ENCODE measurements at places on chromosomes 16 and 17.

DNA sequence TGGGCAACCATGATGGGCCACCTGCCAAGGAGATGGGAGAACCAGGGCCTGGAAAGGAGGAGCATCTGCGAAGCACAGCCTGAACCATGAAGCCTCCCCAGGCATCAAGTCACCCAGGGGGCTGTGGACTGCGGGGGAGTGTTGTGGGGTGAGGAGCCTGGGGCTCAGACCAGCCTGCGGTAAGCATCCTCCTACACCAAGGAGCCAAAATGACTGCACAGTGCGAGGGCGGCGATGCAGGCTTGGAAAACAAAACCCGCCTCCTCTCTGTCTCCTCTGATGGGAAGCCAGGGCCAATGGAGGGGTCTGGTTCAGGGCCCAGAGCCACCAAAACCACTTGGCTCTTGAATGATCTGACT, 18.1 kb upstream of the MAF start:
- DNase-seq: no peak

GRCh38 chr16:81928975-81929374, 82.3 kb downstream of the SDR42E1 start:
- DNase-seq: no peak

GRCh38 chr16:8867216-8867931, 1.4 kb downstream of the CARHSP1 start:
- DNase-seq: no peak

- DNase-seq: no peak
Observed at GRCh38 chr17:1055751-1056645, 59.1 kb downstream of the TIMM22 start.

GRCh38 chr17:35750526-35751395, 2.3 kb downstream of the GAS2L2 start:
- no peak for DNase-seq

DNA sequence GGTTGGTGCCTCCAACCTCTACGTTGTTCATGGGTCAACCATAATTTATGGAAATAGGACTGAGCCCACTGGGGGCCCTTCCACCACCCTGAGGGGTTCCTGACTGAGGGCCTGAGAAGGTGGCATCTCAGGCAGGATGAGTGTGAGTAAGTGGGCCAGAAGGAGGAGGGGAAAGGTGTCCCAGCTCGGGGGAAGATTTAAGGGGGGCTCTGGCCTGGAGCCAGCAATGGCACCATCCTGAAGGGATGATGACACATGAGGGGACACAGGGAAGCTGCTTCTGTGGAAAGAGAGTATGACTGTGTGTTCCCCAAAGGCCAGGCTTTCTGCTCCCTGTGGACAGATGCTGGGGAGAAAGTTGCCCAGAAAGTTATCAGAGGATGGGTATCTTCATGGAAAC, 18.7 kb downstream of the MYL4 start:
- DNase-seq: no peak

- DNase-seq: no peak
Observed at GRCh38 chr16:53692146-53692545, 11.5 kb downstream of the RPGRIP1L start.

DNA sequence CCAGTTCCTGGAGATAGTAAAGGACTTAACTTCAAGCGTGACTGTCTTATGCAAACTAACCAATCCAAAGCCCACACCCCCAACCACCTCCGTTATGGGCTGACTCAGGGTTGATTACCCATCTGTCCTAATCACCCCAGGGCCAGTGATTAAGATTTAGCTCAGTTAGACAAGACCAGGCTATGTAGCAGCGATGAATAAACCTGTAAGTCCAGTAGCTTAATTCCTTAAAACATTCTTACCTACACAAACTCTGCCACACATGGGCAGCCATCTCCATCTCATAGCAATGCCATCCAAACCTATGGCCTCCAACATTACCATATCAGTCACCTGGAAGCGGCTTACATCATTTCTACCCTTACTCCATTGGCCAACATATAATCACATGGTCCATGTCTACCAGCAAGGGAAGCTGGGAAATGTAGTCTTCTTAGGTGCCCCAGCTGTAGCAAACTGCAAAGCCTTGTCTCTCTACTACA, 266.7 kb downstream of the SHISA9 start:
- no peak for DNase-seq

- no peak for DNase-seq
Observed at GRCh38 chr16:65510850-65511249, 389.0 kb upstream of the CDH11 start.

DNA sequence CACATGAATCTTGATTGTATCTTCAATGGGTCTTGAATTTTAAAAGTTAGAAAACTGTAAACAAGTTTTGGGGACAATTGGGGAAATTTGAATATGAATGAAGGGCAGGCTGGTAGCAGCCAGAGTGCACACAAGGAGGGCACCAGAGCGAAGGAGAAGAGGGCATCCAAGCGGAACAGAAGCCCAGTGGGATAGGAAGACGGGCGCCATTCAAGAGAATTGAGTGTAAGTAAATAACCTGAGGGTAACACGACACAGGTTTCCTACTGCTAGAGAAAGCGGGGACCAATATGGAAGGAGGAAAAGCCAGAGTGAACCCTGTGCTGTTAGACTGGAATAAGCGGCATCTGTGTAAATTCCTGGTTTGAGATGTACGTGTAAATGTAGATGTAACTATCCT, 115.1 kb upstream of the CCL2 start:
- no peak for DNase-seq

DNA sequence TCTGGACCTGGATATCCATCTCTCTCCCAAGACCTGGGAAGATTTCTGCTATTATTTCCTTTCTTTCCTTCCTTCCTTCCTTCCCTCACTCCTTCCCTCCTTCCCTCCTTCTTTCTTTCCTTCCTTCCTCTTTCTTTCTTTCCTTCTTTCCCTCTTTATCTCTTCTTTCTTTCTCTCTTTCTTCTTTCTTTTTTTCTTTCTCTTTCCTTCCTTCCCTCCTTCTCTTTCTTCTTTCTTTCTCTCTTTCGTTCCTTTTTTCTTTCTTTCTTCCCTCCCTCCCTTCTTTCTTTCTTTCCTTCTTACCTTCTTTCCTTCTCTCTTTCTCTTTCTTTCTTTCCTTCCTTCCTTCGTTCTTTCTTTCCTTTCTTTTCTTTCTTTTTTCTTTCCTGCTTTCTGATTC, 37.8 kb upstream of the N4BP1 start:
- DNase-seq: no peak

DNA sequence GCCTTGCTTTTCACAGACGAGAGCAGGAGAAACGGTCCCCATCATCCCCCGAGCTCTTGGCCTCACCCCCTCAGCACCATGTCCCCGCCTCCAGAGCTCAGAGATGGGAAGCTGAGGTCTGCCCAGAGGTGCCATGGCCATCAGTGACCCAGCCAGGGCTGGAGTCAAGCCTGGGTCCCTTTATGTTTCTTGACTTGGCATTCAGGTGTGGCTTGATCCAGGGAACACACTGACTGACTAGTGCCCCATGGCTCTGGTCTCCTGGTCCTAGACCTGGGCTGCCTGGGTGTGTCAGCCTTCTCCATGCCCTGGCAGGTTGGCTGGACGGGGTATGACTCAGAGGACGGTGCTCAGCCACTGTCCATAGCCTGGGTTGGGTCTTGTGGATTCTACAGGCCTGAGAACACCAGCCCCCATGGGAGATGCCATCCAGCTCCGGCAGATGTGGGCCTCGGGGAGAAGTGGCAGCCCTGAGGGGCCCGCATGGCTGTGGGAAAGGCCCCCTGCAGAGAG, 54.2 kb downstream of the ZFPM1 start:
- DNase-seq: no peak

- DNase-seq: no peak
Observed at GRCh38 chr16:75929046-75929445, 202.8 kb upstream of the CPHXL start.

DNA sequence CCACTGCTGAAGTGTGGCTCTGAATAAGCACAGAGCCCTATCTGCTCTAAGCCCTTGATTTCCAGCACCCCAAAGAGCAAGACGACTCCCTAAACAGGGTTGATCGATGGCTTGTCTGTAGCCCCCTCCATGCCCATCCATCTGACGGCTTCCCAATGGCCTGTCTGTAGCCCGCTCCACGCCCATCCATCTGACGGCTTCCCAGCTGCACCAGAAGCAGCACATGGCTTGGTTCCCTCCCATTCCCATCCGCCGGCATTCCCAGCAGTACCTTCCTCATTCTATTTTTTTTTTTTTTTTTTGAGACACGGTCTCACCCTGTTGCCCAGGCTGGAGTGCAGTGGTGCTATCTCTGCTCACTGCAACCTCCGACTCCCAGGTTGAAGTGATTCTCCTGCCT, 64.5 kb downstream of the RBFOX3 start:
- no peak for DNase-seq

GRCh38 chr17:34549966-34550365, 29.4 kb upstream of the TMEM132E start:
- no peak for DNase-seq

DNA sequence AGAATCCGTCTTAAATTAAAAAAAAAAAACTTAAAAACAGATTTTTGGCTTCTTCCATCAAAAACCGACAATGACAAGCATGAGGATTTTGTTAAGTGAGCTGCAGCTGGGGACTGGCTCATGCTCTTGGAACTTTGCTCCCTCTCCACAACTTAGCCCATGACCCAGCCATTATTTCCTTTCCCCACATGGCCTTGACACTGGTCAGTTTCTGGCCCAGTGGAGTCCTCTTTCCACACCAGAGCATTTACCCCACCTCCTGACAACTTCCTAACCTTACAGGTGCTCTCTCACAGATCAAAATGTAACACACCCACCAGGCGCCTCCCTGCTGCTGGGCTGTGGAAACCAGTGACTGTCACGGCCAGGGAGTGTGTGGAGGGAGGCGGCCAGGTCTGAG, 62.7 kb upstream of the ZNF267 start:
- DNase-seq: no peak

DNA sequence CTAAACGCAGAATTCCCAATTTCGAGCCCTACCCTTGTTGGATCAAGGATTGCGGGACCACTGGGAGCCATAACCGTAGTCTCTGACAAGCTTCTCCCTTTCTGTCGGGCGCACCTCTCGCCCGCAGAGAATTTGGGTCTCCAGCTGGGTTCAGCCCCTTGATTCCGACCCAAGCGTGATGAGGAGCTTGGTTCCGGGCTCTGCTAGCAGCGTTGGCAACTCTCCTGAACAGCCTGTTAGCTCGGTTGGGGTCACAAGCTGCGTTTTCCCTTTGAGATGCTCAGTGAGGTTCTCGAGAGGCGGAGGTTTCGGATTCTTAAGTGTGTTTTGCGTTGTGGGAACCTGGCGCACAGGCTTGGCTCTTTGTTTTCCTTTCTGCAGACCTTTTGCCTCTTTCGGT, 655 bp downstream of the ATXN1L start:
- no peak for DNase-seq

GRCh38 chr16:80440667-80441066, 100.1 kb upstream of the DYNLRB2 start:
- DNase-seq: no peak

GRCh38 chr17:74770498-74771318, 5.4 kb downstream of the NAT9 start:
- no peak for DNase-seq

GRCh38 chr17:20611309-20611708, 31.8 kb downstream of the CDRT15L2 start:
- no peak for DNase-seq

DNA sequence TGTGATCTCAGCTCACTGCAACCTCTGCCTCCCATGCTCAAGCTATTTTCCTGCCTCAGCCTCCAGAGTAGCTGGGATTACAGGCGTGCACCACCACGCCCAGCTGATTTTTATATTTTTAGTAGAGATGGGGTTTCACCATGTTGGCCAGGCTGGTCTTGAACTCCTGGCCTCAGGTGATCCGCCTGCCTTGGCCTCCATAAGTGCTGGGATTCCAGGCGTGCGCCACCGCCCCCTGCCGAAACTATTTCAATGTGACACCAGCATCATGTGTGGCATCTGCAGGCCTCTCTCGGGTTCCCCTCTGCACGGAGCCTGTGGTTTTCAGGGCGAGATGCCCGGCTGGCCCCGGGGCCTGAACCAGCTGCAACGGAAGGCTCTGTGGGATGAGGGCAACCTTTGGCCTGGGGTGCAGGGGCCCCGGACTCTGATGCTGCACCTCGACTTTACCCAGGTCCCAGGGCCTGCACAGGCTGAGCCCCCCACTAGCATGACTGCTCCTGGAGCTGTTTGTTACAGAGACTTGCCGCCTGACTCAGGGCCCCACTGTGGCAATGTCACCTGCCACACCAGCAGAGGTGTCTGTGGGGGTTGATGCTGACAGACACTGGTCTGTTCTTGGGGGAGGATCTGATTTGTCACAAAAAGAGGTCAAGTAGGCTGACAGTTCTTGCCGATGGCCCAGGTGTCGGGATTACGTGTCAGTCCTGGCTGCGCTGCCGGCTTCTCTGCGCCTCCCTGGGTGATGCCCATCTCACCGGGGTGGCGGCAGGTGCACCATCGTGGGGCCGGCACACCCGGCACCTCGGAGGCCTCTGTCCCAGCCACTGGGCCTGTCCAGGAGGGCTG, 8.6 kb upstream of the TEX19 start:
- DNase-seq: no peak

DNA sequence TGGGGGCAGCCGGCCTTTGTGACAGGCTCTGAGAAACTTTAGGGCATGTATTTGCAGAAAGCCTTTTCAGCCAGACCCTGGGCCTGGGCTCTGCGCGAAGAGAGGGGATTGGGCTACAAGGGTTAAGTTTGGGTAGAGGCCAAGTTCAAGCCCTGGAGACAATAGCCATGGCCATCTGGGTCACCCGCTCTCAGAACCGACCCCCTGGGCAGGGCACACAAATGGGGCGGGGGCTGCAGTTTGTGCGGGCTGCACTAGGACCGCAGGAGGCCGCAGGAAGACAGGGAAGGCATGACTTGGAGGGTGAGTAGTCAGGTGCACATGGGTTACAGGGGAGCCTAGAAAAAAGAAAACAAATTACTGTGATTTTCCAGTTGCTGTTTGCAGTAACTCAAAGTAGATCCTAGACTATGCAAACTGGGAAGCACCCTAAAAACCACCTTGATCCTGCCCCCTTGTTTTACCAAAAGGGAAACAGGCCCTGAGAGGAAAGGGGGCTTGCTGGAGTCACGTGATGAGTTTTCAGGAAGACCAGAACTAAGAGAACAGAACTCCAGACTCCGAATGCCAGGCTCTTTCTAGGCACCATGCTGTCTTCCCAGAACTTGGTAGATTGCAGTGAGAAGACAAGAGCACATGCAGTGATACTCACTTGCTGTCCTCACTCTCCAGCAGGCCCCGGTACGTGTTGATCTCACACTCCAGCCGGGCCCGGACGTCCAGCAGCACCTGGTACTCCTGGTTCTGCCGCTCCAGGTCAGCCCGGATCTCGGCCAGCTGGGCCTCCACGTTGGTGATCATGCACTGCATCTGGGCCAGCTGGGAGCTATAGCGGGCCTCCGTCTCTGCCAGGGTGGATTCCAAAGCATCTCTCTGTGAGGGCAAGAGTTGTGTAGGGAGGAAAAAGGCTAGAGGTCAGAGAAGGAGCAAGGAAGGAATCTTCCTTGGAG, 3.8 kb downstream of the KRT35 start:
- no peak for DNase-seq

DNA sequence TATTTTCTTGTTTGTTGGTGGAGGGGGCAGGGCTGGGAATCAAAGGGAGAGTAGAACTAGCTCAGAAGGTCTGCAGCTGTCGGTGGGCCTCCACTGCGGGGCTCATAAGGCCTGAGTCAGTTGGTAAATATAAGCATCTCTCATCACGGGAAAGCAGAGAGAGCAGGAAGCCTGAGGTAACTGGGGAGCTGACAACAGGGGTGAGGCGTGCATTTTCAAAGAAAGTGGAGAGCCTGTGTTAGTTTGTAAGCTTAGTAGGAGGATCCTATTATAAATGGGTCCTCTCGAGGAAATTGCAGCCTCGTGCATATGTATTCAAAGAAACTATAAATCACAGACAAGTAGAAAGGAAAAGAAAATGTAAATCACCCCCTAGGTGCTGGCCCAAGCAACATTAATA, 221.0 kb upstream of the CDH13 start:
- no peak for DNase-seq

Measured in cortex of kidney (tissue), 1 donor.